Activated CD4-positive, CD25-positive, alpha-beta regulatory T cell treated with anti-CD3 and anti-CD28 coated beads, Interleukin-2, amount 50 U/mL, for 24 hours (primary cell): ENCODE measurements at places on chromosomes 16 and 17.

DNA sequence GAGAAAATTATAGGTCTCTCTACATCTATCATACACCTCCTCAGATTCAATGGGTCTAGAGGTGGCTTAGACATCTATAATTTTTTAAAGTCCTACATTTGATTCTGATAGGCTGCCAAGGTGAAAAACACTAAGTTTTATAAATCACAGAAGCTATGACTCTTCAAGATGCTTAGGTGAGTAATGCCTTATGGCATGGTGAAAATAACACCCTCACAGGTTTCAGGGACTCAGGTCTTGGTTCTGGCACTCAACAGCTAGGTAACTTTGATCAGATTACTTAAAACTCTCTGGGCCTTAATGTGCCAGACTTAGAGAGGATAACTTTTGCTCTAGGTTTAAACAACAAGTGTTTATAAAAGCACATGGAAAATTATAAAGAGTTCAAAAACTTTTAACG, 2.0 kb upstream of the COX10 start:
- ATAC-seq: peak; percentile 64

DNA sequence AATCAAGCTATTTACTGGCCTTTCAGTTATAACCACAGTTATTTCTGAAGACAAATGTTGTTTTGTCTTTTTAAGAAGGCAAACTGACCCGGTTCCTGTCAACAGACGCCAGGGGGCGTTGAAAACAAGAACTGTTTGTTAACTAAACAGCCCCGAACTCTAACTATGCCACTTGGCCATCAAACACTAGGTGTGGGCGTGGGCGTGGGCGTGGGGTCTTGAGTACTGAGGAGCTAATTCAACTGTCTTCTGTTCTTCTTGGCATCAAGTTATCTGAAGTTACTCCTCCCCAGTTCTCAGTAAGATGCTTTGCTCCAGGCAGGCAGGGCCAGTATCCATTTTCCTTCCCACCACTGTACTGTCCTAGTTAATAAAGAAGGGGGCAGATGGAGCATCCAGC, 63.3 kb upstream of the MTMR4 start:
- no peak for ATAC-seq

GRCh38 chr17:17063546-17064122, 21.4 kb downstream of the MPRIP start:
- no peak for ATAC-seq

GRCh38 chr17:32542186-32542585, 55.4 kb downstream of the CDK5R1 start:
- no peak for ATAC-seq
